ENCODE measurements at places on chromosomes 7 and 10. TPM values are rescaled to one million over a fixed set of nuclear protein-coding genes. Genes with fewer than 3 reads are reported as not detected.

The C1QL3 gene
- not detected for polyA plus RNA-seq

The CEP55 gene
- polyA plus RNA-seq: 16.1 TPM

The CALN1 gene
- polyA plus RNA-seq: not detected

DNA sequence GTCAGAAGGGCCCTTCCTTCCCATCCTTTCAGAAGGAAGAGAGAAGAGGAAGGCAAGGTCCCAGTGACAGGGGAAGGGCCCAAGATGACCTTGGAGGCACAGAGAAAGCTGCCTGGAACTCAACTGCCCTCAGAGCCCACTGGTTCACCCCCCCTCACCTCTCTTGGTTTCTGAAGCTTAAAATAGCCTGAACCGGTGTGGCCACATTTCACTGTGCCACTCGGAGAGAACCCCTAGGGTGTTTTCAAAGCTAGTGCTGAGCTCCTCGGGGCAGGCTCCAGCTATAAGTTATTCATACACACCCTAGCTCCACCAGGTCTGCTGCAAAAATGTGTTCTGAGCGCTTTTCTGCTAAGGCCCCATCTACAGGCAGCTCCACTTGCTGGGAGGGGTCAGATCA is 60.9 kb upstream of the ADRB1 start:
- DNase-seq: no peak

DNA sequence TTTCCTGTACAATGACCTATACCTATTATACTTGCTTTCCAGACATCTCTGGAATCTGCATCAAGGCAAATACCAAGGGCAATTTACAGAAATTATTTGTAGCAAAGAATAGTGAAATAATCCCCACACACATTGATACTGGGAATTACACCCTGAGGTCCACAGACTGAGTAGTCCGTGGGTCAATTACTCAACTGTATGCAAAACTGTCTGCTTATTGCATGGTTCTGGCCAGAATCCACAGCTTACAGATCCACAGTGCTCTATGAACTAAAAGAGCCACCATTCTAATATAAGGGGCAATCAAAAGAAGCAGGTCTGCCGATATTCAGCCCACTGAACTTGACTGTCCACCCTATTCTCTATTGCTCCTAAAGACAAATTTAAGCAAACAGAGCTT is 5.7 kb downstream of the CHCHD3 start:
- DNase-seq: no peak

The ITGB1 gene
- 1,736 TPM for polyA plus RNA-seq
